Inflammatory macrophage (primary cell): ENCODE measurements at places on chromosomes 2 and 18.

- DNase-seq = no peak
Measured at GRCh38 chr18:35334212-35334611, 10.0 kb downstream of the ZNF24 start.

DNA sequence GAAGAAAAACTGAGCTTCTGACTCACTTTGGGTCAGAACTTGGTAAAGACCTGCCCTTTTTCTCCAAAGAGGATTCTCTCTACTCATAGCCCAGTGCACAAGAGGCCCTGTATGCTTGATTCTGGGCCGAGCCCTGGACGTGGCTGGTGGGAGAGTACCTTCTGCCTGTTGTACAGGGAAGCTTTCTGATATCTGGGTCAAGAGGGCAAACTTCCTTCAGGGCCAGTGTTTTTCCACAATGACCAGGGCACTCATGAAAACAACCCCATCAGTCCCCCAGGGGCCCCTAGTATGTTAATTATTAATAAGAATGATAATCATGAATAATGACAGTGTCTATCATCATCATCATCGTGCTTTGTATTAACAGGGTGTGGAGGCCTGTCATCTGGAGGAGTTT is 90.0 kb downstream of the TGFA start:
- DNase-seq = no peak

DNA sequence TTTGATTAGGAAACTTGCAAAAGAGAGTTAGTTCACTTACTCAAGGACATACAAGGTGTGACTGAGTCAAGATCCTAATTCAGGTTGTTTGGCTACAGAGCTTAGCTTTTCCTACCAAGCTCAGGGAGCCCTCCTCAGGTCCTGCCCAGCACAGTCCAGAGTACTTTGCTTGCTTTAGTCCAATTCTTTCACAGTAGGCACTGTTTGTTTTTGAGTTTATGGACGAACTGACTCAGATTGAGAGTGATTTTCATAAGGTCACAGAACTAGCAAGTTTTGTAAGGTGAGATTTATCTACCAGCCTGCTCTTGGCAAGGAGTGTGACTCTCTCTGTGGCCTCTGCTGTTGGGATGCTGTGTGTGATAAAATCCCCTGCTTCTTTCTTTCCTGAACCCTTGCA is 310.5 kb downstream of the PTPRM start:
- no peak for DNase-seq

DNA sequence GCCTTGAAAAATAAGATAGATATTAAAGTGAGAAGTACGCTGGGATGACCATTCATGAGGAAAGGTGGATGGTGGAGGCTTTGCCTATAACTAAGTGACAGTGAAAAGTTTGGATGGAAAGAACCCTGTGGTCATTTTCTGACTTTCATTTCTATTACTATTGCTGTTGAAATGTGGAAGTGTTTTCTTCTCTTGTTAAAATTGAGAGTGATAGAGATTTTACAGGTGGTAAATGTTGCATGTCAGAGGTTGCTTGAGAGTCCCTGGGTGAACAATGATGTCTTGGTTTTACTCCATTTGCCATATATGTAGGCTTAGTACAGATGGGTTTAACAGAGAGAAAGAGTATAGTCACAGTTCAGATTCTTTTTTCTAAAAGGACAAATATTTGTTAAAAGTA is 18.4 kb downstream of the NCOA1 start:
- no peak for DNase-seq

DNA sequence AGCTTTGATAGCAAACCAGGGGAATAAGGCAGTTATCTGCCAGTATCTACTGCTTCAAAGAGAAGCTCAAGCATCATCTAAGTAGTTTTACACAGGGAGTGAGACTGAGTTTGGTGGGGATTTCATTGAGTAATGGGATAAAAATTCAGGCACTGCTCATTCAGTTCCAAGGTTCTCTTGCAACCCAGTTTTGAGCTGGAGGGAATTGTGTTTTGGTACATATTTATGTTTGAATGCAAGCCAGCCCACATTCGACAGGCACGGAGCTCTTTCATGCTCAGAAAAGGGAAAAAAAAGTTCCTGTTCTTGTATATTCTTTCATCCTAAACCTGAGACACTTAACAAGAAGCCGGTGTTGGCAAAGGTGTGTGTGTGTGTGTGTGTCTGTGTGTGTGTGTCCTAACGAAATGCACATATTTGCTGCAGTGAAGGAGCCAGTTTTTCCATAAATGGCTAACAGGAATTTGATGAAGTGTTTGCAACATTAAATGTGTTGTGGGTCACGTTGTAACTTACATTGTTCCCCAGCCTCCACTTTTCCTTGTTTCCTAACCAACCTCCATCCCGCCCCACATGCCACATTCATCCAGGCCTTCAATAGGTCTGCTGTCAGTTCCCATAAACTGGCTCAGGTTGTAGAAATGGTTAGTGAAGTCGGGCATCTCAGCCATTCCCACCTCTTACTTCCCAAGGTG is 311.1 kb downstream of the TXNL1 start:
- DNase-seq = no peak

DNA sequence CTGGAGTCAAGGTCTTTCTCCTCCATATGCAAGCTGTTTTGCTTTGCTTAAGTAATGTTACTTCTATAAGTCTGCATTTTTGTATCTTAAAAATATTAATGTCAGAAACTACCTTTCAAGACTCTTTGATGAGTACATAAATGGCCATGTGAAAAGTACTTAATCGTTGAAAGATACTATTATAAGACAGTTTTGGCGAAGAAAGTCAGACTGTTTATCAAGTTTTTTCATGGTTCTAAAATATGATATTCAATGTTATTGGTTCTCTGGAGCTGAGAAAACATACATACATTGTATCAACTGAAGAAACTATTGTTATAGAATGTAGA is 25.1 kb downstream of the FBXO48 start:
- no peak for DNase-seq

- DNase-seq = no peak
Measured at GRCh38 chr2:46388881-46389280, 90.5 kb upstream of the TMEM247 start.

DNA sequence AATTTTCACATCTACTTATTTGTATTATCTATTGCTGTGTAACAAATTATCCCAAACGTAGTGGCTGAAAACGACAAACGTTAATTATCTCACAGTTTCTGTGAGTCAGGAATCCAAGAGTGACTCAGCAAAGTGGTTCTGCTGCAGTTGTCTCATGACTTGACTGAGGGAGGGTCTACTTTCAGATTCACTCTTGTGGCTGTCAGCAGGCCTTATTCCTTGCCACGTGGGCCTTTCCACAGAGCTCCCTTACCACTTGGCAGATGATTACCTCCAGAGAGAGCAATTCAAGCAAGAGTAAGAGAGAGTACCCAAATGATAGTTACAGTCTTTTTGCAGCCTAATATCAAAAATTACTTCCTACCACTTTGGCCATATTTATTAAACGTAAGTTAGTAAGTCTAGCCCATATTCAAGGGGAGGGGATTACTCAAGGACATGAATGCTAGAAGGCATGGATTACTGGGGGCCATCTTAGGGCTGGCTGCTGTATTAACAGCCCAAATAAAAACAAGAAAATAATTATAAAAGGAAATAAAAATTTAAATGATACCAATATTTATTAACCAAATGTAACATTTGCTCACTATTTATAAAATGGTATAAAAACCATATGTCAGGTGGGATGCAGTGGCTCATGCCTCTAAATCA is 48.7 kb upstream of the NBEAL1 start:
- DNase-seq = peak; percentile 73

GRCh38 chr2:207238831-207239701 is 73.3 kb upstream of the KLF7 start:
- DNase-seq = peak; percentile 92

DNA sequence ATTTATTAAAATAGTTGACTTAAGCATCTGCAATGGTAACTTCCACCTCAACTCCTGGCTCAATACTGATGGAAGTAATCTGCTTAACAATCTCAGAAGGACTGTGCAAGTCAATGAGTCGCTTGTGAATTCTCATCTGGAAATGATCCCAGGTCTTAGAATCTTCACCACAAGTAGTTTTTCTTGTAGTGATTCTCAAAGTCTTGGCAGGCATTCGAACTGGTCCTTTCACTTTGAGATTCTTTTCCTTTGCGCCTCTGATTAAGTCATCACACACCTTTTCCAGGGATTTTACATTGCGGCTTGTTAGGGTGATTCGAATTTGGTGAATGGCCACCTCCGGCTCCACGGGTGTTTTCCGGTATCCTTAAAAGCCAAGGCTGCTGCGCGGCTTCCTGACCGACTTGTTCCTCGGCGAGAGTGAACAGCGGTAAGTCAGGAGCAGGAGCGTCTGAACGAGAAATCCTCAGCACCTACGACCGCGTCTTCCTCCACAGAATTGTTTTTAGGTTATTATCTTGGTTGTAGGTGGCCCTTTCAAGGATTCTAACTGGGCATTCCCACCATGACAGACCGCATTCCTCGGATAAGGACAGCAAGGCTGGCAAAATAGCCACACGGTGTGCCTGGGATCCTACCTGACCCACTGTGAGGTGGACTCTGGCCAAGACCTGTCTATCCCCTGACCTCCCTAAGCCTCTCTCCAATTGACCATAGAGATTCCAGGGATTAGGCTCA is 23.8 kb upstream of the SLC20A1 start:
- no peak for DNase-seq

- no peak for DNase-seq
Measured at GRCh38 chr2:235314371-235314930, 179.4 kb upstream of the AGAP1 start.

- no peak for DNase-seq
Measured at GRCh38 chr2:202818321-202818720, 53.2 kb downstream of the ICA1L start.

- DNase-seq = no peak
Measured at GRCh38 chr2:217014328-217015105, 154.7 kb upstream of the TNP1 start.

DNA sequence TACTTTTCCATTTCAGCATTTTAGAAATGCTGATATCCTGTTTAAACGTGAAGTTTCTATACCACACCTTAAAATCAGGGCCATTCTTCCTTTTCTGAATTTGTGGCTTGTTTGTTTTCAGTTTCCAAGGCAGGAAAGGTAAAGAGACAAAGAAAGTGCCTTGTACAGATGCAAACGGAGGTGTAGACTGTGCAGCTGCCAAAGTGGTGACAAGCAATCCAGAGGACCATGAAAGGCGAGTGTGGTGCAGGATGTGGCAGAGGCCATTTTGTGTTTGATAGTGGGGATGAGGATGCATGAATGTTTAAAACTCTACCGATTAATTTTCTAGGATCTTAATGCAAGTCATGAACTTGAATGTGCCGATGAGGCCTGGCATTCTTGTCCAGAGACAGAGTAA is 733 bp downstream of the C2orf74 start:
- DNase-seq = no peak

DNA sequence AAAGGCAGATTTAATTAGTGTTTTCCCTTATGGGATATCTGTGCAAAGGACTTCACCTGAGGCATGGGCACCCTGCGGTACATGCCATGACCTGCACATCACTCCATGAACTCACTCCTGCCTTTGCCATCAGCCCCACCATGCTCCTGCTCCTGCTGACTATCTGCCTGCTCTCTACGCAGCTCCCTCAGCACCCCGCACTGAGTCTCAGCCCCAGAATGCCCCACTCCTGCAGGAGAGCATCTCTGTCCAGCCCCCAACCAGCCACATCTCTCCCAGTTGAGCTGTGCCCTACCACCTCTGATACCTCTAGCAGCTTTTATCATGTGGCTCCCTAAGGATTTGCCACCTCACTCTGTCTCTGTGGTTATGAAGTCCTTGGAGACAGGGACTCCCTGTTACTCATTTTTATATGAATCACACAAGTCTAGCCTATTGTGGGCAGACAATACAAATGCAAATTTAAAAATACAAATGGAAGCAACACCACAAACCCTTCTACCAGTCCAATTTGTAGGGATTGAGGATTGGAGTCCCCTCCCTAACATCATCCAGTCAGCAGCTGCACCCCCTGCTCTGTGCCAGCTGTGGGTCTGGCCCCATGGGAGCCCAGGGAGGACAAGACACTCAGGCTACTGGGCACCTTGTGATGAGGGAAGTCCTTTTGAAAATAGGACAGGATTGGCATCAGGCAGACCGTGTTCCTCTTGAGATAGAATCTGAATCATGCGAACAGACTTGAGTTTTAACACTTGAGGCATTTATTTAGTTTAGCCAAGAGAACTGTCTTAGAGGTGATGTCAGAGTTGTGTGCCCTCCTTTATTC is 689.6 kb upstream of the HS6ST1 start:
- DNase-seq = no peak

DNA sequence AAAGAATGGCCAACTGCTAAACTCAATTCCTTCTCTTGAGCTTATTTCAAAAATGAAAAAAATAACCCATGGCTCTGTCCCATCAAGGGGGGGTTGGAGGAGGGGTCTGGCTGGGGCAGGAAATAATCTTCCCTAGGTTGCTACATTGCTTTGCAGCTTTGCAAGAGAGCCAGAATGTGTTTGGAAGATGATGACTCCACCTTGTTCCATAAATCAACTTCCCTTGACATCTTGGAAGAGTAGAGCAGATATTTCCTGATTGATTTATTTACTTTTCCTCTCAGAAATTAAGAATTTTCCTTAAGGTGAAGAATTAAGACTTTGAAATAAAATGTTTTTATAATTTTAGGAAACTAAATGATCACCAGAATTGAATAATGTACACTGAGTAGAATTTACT is 41.3 kb downstream of the ESCO1 start:
- no peak for DNase-seq

DNA sequence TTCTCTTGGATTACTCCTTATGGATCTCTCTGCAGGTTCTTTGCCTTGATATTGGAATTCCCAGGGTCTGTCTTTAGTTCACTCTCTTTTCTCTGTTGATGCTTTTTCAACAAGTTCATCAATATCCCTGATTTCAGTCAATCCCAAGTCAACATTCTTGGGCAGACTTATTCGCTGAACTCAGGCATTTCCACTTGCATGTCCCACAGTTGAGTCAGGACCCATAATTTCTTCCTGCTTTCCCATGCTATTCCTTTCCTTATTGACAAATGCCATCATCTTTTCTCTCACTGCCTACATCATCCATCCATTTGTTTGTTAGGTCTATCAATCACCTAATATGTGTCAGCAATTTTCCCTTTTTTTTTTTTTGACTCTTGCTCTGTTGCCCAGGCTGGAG is 11.6 kb downstream of the GPD2 start:
- DNase-seq = no peak

DNA sequence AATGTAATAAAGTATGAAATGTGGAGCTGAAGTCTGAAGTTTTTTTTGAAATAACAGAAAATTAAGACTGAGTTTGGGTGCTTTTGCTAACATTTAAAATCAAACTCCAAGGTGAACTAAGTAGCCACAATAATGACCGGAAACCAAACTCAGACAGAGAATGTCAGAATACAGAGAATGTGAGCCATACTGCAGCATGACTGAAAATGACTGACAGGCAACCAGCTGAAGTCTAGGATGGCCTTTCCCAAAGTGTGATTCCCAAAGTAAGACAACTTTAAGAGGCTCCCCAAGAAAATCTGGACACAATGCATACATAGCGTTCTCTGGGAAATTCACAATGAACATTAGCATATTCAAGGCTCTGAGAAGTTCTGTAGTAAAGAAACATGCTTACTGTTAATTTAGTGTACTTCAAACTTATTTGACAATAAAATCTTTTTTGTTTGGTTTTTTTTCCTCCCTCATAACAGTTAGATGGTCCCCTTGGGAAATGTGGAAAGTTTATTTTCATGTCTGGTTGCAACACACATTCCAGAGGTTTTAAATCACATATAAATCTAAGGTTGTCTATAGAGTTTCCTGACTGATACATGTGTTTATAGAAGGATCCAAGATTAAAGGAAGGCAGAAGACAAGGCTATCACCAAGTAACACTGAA is 28.6 kb downstream of the PLA2R1 start:
- no peak for DNase-seq
